ENCODE measurements at places on chromosomes 4 and X. TPM values are rescaled to one million over a fixed set of nuclear protein-coding genes. Genes with fewer than 3 reads are reported as not detected.

The VSIG4 gene
- total RNA-seq = not detected

DNA sequence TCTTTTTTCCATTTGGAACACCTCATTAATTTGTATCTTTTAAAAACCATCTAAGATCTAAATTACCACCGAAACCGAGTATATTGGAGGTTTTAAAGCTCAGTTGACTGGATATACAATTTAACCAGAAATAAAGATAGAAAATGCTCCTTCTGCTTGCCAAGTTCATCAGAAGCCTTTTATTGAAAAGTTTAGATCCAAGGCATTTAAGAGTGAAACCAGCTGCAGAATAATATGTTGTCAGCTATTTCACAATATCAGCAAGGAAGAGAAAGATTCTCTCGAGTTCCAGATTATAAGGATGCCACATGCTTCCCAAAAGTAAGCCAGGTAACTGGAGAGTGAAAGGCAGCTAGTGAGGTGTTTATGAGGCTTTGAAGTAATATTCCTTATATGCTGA is 217.4 kb downstream of the DCTD start:
- no peak for DNase-seq

- DNase-seq = no peak
Observed at GRCh38 chr4:11105715-11106114, 323.0 kb downstream of the HS3ST1 start.

DNA sequence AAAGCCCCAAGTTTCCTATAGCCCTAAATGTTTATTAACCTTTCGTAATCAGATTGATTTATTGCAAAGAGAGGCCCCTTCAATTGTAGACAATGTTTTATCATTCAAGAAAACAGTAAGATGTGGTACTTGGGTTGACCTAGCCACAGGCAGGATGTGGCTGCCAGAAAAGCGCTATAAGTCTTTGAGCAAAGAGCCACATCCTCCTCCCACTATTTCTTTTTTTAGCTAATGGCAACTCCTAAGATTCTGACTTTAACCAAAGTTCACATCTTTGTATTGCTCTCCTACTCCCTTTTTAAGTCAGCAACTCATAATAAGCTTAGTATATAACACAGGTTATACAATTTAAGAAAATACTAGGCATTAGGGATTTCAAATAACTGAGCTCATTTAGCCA is 70.7 kb upstream of the PPP3CA start:
- no peak for DNase-seq
